CD4-positive, alpha-beta T cell treated with Interleukin-6 at 100 ng/mL for 8 hours (primary cell): ENCODE measurements at places on chromosomes 11 and 22.

DNA sequence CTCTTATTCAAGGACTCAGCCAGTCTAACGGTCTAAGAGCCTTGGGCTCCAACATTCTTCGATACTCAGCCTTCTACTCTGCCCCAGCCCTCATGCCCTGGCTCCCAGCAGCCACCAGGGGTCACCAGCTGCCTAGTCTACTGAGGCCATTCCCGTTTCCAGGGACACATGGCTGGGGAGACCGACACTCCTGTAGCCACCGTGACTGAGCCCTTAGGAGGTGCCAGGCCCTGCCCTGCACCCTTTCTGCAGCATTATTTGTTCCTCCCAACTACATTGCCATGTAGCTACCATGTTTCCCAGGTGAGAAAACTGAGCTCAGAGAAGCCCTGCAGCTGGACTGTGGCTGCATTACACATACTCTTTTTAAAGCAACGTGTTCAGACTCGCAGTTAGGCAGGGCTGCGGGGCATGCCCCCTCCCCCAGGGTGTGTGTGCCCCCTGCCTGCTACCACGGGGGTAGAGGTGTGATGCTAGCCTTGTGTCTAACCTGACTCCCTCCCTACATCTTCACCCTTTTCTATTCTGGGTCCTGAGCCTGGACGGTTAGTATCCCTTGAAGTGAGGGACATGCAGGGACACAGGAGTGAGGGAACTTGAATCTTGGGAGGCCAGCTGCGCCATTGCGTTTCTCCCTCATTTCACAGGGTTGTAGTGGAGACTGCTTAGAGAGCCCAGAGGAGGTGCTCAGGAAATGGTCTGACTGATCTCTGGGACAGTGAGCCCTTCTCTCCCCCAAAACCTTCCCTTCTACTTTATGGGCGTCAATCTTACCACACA is 17.5 kb downstream of the ATG16L2 start:
- peak; percentile 21 for DNase-seq

DNA sequence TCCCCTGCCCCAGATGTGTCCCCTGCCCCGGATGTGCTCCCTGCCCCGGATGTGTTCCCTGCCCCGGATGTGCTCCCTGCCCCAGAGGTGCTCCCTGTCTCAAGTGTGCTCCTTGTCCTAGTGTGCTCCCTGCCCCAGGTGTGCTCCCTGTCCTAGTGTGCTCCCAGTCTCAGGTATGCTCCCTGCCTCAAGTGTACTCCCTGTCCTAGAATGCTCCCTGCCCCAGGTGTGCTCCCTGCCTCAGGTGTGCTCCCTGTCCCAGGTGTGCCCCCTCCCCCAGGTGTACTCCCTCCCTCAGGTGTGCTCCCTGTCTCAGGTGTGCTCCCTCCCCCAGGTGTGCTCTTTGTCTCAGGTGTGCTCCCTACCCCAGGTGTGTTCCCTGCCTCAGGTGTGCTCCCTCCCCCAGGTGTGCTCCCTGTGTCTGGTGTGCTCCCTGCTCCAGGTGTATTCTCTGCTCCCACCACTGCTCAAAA is 48.7 kb upstream of the RASD2 start:
- no peak for DNase-seq

- no peak for DNase-seq
These were observed 141.0 kb downstream of the ARHGAP20 start for GRCh38 chr11:110571081-110571720.

DNA sequence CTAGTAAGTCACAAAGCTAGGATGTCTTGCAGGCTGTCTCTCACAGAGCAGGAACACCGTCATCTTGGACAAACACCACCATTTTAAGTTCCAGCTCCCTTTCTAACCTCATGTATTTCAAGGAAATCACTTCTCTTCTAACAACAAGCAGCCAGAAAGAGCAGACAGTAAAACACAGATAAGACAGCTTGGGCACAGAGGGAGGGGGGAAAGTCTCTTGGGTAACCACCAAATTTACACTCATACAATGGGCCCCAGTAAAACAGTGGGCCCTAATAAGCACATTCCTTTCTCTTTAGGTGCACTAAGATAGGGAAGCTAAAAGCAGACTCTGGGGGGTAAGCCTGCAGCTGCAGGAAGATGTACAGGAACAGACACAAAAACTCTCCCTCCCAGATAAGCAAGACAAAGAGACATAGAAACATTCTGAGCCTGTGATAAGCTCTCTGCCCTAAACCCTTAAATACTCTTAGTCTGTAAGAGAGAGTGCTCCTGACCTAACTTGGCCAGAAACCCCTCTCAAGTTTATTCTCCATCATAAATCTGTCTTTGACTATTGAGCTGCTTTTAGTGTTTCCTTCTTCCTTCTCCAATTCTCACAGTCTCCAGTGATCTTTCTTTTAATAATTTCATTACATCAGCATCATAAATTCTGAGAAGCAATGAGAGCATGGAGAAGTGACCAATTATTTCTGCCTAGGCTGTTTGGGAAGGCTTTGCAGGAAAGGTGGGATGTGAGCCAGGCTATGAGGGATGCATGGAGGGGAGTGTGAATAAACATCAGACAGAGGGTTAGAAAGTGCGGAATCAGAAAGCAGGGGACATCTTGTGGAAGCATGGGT is 7.4 kb downstream of the OR10D3 start:
- no peak for DNase-seq

GRCh38 chr22:21754523-21754922 is 18.9 kb upstream of the YPEL1 start:
- DNase-seq = no peak

GRCh38 chr11:115146425-115146824 is 357.8 kb downstream of the CADM1 start:
- DNase-seq = no peak

DNA sequence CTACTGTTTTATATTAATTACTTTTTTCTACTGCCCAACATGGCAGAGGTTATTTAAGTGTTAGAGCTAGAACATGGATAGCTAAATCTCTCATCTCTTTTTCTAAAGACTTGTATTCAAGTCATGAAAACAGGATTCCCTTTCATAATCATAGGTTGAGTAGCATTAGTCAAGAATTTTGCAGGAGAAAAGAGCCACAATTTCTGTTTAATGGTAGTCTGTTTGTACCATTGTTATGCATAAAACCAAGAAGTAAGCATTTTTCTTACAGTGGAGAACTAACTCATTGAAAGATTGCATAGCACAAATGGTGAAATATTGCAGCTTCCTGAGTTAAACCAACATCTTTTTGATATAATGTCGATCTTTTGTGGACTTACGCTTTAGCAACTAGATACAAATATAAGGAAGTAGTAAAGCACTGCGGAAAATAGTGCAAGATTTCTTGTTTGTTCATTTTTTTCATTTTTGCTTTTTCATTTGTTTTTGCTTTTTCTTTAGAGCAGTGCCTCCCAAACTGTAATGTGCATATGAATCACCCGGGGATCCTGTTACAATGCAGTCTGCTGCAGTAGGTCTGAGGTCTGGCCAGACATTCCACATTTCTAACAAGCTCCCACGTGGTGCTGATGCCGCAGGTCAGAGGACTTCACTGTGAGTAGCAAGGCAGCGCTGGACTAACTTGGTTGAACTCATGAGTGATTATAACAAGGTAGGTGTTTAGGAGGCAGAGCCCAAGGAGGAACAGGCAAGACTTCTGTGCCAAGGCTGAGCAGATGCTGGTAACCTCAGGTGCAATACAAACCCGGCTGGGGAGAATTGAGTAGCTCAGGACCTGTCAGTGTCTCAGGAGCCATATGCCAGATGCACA is 4.6 kb downstream of the ETS1 start:
- DNase-seq = no peak

- no peak for DNase-seq
These were observed 120.7 kb downstream of the TIMP3 start for GRCh38 chr22:32922186-32922585.

DNA sequence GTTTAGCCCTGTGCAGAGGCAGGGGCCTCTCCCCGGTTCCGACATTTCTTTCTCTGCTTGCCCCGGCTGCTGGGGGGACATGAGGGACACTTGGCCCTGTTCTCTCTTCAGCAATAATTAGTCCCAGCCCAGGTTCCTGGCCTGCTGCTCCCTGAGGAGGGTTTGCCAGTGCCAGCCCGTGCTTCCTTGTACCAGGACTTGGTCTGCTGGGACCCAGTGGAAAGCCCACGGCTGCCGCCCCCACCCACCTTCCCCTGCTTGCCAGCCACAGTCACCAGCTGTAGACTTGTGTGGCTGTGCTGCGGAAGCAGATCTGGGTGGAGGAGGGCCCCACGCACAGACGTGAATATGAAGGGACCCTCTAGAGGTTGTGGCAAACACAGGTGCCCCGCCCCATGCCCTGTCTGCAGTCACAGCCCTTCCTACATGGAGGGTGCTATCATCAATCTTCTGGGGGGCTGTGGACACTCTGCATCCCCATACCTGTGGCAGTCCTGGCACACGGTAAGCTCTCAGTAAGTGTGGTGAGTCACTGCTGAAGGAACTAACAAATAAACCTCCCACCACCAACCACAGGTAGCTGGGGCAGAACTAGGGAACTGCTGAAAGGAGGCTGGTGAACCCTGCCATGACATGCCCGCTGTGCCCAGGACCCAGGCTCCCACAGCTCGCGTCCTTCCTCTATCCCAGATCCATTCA is 949 bp downstream of the TP53AIP1 start:
- DNase-seq = no peak

GRCh38 chr11:34784318-34784841 is 131.8 kb downstream of the APIP start:
- DNase-seq = no peak

GRCh38 chr22:21445437-21446127 is 21.6 kb upstream of the TMEM191C start:
- no peak for DNase-seq
